GM18507 (cell line): ENCODE measurements at places on chromosomes 4 and X.

DNA sequence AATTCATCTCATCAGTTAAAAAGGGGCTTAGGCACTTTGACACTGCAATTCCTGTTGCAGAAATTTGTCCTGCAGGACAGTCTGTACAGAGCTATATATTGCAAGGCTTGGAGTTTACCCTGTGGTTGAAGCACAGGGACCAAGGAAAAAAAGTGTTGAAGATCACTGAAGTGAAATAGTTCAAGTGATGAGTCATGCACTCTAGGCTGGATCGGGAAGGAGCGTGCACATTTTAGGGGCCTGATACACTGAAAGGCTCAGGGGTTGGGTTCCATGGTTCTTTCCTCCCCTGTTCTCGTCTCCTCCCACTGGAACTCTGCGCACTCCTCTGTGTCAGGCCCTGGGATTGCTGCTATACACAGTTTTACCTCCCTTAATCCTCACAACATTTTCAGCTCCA lies 104.9 kb upstream of the ARMCX2 start:
- no peak for DNase-seq

- no peak for DNase-seq
Observed at GRCh38 chr4:79087071-79087470, 147.8 kb upstream of the PAQR3 start.

DNA sequence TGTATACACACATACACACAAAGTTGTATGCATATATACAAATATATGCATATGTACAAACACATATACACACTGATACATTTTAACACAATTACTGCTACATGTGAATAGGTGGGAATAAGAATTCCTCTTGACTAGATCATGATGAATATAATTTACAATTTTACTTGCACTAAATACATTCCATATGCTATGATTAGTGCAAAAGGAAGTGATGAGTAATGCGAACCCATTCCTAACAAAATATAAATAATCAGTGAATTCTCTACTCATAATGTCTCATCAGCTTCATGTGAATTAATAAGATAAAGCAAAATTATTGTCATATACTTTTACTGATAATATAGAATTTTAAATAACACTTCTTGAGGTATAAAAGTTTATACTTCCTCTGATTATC lies 1077.3 kb upstream of the PCDH10 start:
- no peak for DNase-seq

DNA sequence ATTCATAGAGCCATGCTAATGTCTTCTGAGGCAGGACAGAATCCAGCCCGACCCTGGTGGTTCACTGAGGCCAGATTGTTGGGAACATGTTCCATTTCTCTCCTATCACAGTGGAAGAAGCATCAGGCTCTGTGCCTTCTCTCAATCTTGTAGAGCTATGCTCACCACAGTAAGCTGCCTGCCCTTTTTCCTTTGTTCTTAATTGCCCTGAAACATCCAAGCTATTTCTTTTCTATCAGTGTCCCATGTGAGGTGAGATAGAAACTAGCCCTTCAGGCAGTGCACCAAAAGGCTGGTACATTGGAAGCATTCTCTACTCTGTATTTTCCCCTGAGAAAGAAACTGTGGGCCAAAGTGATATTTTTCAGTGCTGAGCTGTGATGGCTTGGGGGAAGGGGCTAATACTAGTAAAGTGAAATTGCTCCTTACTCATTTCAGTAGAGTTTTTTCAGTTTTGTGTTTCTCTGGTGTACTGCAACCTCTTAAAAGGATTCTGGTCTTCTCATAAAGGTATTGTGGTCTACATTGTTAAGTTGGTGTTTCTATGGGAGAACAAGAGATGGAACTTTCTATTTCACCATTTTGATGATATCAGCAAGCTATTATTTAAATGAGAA lies 611.2 kb downstream of the RPA4 start:
- no peak for DNase-seq

GRCh38 chr4:173167758-173168395 lies 734 bp upstream of the GALNT7 start:
- DNase-seq, result peak; percentile 33

- peak; percentile 14 for DNase-seq
Observed at GRCh38 chr4:153115322-153116290, 88.6 kb upstream of the TRIM2 start.

GRCh38 chr4:77202491-77202890 lies 45.5 kb downstream of the CCNG2 start:
- no peak for DNase-seq

DNA sequence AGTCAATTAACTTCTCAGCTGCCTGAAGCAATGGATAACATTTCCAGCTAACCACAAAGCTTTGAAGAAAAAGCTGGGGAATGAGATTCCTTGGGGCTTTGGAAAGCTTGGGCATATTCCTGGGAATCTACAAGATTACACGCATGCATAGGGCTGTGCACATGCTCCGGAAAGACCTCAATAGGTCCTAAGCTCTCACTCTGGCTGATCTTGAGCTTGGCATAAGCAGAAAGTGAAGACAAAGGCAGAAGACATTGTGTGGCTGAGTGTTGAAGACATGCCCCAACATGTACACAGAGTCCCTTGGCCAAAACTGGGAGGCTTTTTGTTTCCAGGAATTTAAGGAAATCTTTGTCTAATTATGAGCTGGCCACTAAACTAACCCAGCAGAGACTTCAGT lies 31.2 kb downstream of the ATG4A start:
- DNase-seq, result no peak

- no peak for DNase-seq
Observed at GRCh38 chrX:133989490-133989889, 4.1 kb upstream of the GPC3 start.

DNA sequence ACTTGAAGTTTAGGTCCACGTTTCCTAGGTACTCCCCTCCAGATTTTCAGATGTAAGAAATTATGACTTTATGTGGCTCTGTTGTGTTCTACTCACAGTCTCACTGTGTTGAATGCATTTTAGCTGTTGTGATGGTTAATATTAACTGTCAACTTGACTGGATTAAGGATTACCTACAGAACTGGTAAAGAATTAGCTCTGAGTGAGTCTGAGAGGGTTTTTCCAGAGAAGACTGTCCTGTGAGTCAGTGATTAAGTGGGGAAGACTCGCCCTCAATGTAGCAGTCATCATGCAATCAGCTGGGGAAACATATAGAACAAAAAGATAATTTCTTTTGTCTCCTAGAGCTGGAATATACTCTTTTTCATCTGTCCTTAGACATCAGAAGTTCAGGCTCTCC lies 493.4 kb downstream of the ACTRT1 start:
- DNase-seq, result no peak

DNA sequence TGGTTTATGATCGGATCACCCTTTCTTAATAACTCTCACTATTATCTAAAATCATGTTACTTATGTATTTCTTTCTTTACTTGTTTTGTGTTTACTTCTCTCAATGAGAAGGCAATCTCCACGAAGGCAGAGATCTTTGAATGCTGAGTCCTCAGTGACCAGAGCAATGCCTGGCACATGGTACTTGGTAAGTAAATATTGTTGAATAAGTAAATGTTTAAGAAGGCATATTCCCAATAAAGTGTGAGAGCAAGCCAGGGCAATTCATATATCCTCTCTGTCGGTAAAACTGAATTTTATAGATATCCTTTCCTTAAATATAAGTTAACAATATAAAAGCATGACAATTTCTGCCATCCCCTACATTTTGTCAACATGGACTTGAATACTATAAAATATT lies 94.4 kb downstream of the UGT8 start:
- DNase-seq, result no peak

- DNase-seq, result no peak
Observed at GRCh38 chrX:109384699-109385098, 97.2 kb downstream of the GUCY2F start.

- DNase-seq, result no peak
Observed at GRCh38 chr4:74522251-74522991, 77.5 kb downstream of the AREG start.

DNA sequence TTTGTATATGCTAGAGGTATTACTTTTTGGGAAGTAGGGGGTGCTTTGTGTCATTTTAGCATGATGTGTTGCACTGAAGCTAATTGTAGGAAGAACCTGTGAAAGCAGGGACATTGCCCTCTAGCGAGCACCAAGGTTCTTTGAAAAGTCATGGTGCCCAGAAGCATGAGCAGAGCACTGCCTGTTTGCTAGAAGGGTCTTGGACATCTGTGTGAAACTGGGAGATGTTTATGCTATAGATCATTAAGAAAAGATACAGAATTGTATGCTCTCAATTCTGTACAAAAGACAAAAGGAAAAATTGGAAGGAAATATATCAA lies 14.7 kb downstream of the GRPR start:
- DNase-seq, result no peak

DNA sequence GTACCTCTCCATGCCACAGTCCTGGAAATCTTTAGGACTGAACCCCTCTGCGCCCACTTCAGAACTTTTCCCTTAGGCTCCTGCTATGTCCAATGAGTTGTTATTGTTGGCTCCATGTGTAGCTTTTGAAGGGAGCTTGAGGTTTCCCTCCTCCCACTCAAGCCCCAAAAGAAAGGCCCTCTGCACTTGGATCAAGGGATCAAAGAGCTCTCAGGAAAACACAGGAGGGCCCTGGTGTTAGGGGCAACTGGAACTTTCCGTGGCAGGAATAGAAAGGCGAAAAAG lies 135.0 kb downstream of the RASL11B start:
- DNase-seq, result no peak

GRCh38 chr4:19774690-19775256 lies 476.9 kb upstream of the SLIT2 start:
- no peak for DNase-seq

GRCh38 chr4:108465886-108466500 lies 154.4 kb upstream of the RPL34 start:
- DNase-seq, result no peak

- no peak for DNase-seq
Observed at GRCh38 chr4:4729206-4729605, 130.3 kb upstream of the MSX1 start.

GRCh38 chrX:39755143-39756032 lies 342.4 kb downstream of the BCOR start:
- no peak for DNase-seq

DNA sequence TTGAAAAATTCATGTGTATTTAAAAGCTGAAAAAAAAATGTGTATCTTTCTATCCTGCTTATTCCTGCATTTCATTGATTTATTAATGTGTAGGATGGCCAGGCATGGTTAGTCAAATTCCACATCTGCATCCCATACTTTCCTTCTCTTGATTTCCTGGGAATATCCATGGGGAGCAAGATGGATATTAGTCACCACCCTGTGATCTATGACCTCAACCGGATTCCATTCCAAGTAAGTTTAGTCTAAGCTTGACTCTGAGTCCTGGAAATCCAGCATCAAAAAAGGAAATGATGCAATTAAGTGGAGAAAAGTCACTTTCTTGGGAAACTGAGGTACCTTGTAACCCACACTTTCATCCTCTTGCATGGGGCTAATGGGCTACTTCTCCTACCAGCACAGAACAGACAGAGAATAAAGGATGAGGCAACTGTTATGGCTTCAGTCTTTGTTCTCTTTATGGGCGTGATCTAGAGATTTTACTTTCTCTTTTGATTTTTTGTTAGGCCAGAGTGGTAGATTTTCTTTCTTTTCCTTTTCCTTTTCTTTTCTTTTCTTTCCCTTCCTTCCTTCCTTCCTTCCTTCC lies 17.1 kb upstream of the BEX4 start:
- DNase-seq, result no peak

GRCh38 chr4:84965553-84966381 lies 723 bp downstream of the WDFY3 start:
- no peak for DNase-seq

DNA sequence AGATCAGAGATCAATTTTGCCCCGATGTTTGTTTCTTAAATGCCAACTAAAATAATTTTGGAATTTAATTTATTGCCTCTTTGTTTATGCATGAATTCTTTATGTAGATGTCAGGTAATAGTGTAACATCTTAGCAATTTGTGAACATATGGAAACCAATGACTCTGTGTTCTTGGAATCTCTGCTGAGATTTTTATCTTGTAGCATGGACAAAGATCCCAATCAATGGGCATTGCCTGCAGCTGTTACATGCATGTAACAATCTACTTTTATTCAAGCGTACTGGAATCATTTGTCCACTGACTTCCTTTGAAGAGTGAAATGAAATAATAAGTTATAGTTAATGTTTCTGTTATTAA lies 61.6 kb upstream of the ARSJ start:
- DNase-seq, result no peak

DNA sequence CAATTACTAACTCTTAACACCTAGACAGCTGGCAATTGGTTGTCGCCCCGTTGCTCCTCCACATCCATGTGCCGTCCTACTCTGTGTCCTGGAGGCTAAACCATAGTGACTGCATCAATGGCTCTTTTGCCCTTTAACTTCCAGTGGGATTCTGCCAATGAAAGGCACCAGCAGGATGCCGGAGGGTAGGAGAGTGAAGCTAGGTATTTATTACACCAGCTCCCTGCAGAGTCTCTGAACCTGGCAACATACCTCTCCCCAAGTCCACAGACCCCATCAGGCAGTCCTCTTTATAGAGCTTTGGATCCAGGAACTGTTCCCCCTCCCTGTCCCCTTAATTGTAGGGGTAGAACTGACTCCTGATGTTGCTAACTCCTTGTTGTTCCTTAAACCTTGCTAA lies 426.8 kb downstream of the HNRNPD start:
- DNase-seq, result no peak

- no peak for DNase-seq
Observed at GRCh38 chr4:9946170-9946569, 75.1 kb downstream of the SLC2A9 start.

DNA sequence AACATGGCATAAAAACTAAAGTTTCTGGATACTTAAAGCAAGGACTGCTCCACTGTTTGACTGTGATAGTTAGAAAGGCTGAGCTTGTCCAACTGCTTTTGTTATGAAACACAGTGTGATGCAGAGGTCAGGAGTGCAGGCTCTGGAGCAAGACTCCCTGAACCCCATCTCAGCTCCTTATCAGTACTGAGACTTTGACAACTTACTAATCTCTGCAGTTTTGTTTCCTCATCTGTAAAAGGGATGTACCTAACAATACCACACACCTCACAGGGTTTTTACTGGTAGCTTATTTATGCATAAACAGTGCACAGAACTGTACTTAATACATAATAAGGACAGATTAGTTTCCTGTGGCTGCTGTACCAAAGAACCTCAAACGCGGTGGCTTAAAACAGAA lies 804.3 kb downstream of the FSTL5 start:
- DNase-seq, result no peak

- no peak for DNase-seq
Observed at GRCh38 chr4:139532947-139533346, 23.1 kb downstream of the SETD7 start.

DNA sequence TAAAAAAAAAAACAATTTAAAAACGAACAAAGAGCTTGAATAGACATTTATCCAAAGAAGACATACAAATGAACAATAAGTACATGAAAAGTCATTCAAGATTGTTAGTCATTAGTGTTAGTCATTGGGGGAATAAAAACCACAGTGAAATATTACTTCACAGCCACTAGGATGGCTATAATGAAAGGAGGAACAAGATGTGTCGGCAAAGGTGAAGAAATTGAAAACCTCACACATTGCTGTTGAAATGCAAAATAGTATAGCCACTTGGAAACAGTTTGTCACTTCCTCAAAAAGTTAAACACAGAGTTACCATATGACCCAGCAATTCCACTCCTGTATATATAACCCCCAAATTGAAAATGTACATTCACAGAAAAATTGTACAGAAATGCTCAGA lies 45.2 kb upstream of the SLC39A8 start:
- no peak for DNase-seq
